ENCODE measurements at places on chromosomes 5 and 9.

- no peak for DNase-seq
Observed at GRCh38 chr5:122219436-122220166, 90.3 kb downstream of the ZNF474 start.

DNA sequence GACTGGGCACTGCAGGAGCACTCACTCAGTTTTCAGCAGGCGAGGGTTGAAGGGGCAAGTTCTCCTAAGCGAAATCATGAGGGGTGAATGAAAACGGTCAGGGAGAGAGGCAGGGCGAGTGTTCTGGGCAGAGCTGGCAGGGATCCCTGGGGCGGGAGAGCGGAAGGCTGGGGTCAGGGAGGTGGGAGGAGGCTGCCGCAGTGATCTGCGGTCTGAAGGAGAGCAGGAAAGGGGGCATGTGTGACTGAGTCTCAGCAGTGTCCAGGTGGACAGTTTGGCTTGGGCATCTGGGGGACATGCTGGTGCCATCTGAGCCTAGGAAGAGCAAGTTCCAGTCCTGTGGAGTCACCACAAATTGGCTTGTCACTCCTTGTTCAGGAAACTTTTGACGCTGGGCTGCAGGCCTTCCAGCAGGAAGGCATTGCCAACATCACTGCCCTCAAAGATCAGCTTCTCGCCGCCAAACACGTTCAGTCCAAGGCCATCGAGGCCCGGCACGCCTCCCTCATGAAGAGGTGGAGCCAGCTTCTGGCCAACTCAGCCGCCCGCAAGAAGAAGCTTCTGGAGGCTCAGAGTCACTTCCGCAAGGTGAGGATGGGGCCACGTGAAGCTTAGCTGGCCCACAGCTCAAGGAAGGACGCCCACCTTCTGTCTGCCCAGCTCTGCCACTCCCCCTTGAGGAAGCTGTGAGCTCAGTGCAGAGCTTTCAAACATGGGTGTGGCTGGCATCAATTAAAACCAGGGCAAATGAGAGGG, 31.1 kb downstream of the DYNC2I2 start:
- no peak for DNase-seq

DNA sequence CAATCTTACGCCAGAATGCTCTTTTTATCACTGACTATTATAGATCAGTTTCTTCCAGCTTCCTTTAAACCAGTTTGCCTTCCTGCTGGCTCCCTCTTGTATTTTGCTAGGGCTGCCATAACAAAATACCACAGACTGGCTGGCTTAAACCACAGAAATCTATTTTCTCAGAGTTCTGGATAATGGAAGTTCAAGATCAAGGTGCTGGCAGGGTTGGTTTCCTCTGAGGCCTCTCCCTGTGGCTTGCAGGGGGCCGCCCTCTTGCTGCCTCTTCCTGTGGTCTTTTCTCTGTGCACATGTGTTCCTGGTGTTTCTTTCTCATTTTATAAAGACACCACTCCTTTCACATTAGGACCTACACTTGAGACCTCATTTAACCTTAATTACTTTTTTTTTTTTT, 6.8 kb upstream of the FXN start:
- DNase-seq: no peak

- no peak for DNase-seq
Observed at GRCh38 chr9:99128133-99128406, 23.2 kb downstream of the TGFBR1 start.

DNA sequence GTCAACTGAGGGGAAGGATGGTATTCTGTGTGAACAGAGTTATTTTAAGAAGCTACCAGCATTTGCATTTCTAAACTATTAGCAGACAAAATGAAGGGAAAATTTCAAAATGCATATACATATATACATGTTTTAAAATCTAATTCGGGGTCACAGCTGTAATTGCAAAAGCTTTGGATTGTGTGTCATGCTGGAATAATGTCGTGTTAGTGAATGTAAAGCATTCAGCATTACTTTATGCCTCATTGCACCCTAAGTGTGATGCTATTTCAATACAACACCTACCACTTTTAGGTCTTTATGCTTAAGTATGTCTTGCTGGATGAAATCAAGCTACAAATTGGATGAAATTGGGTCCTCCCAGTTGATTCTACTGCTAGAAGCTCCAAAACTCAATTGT, 687.6 kb upstream of the MEF2C start:
- DNase-seq: no peak

DNA sequence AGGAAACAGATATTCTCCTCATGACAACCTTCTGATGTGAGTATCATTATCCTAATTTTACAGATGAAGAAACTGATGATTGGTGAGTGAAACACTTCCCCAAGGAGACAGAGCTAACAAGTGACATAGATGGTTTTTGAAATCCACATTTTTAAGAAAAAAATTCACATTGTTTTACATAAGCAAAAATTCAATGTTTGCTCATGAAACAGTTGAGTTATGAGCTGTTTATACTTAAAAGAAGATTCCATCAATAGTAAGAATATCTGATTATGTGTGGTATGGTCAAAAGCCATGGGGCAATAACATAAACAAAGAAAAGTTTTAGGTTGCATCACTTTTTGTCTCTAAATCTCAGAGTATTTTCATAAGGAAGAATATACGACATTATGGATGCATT, 167.9 kb upstream of the PAPPA start:
- DNase-seq: no peak

GRCh38 chr9:89929673-89930480, 325.1 kb downstream of the GADD45G start:
- no peak for DNase-seq

GRCh38 chr9:134024214-134024792, 978 bp upstream of the BRD3OS start:
- DNase-seq: no peak

GRCh38 chr9:125529589-125530515, 177.2 kb downstream of the MAPKAP1 start:
- DNase-seq: no peak

GRCh38 chr5:10431415-10431814, 10.3 kb upstream of the ROPN1L start:
- DNase-seq: no peak

GRCh38 chr9:4704129-4704528, 24.8 kb downstream of the CDC37L1 start:
- DNase-seq: no peak

DNA sequence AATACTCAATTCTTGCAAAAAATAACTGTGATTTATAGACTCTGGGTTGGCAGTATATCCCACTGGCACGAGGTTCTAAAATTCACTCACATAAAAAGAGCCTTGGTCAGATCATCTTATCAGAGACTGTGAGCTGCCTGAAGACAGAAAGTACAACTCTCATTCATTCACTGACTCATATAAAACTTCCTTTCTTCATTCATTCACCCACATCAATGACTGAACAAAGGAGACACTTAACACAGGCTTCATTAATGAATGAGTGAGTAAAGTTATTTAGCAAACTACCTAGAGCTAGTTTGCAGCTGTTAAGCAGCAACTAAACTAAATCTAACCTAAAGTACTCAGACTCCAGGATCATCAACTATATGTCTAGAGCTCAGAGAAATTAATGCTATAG, 214.7 kb downstream of the DENND1A start:
- no peak for DNase-seq

DNA sequence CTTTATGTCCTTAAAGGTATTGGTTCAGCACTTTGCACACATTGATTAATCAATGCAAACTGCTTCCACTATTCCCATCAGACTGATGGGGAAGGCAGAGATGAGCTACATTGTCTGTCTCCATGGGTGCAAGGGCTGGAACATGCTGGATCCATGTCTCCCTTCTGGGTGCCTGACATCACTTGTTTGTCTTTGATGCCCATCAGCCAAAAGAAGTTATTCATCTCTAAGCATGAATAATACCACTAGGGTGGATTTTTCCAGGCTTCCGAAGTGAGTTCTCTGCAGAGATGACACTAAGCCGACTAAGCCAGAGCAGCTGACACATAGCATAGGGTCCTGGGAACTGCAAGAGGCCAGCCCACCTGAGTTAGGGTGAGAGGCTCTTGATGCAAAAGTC, 8.7 kb downstream of the FGF1 start:
- DNase-seq: no peak

- DNase-seq: no peak
Observed at GRCh38 chr9:107239474-107239873, 43.6 kb upstream of the RAD23B start.

DNA sequence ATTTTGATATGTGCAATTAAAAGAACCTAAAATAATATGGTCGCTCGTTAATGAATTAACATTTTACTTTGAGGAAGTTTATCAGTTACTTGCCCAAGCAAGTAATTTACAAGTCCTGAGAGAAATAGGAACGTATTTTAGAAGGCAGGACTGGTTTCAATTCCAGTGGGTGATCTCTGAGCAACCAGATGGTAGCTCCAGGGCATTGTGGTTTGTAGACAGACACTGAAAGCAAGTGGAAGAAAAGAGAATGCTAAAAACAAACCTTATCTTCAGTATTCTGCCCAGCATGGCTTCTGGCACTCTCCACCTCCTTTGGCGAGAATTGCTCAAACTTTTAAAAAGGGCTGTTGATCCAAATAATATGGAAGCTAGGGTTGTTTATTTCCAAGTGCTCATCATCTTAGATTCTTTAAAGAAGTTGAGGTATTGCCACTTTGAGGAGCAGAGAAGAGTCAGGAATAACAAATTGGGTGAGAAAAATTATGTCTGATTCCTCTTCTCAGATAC, 31.8 kb upstream of the ERAP2 start:
- peak; percentile 22 for DNase-seq

DNA sequence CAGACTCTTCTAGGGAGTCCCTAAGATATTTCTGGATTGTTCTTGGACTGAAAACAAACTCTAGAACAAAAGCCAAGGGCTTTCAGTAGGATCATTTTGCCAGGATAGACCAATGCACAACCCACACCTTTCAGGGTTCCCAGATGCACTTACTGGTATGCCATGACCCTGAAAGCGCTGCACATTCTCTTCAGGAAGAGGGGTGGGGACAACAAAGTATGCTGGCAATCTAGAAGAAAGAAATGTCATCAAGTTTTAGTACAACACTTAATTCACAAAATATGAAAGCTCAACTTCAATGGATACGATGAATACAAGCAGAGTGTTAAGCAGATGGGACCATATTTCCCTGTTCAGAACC, 57.2 kb downstream of the MTMR12 start:
- DNase-seq: no peak

- DNase-seq: no peak
Observed at GRCh38 chr5:180173198-180173544, 35.8 kb downstream of the RASGEF1C start.

- no peak for DNase-seq
Observed at GRCh38 chr5:15367489-15367888, 132.5 kb upstream of the FBXL7 start.

DNA sequence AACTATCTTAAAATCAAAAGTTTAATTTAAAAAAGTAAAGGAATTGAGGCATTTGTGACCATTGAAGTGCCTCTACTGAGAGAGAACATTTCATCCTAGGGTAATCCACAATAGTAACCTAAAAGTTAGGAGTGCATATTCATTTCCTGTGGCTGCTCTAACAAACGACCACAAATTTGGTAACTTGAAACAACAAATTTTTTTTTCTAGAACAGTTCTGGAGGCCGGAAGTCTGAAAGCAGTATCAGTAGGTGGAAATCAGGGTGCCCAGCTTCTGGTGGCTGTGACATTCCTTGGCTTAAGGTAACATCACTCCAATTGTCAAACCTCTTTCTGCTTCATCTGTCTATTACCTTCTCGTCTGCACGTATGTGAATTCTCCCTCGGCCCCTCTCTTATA, 67.1 kb upstream of the SSBP2 start:
- DNase-seq: no peak

DNA sequence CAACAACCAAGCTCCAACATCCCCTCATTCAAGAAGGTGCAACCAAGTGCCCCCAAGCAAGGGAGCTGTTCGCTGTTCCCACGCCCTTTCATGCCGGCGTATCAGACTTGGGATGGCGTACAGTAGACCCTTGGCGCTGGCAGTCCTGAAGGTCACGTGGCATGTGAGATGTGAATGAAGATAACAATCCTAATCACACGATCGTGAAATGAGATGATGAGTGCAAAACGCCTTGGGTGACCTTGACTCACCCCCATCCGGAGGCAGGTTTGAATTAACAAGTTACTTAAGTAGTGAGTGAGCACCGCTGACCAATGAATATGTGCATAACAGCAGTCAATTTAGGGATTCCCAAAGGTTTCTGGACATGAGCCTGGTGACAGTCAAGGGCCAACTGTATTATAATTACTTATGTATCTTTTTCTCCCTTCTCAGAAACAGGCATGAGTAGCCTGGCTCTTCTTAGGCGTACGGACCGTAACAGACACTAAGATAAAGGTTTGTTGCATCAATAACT, 150.2 kb downstream of the TTLL11 start:
- DNase-seq: no peak

DNA sequence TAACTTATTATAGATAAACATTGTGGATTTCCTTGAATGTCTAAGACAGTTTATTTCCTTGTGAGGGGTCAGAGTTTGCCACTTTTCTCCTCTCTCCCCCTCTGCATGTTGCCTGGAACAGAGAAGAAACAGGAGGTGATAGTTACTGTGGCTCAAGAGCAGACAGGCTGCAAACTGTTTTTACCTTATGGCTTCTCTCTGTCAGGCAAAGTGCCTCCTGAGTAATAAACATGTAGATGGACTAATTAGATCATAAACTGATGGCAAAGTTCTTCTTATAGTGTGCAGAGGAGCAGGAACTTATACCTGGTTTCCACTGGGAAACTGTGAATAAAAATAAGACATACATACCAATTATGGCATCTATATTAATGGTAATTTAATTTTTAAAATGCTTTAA, 133.1 kb upstream of the CDH12 start:
- no peak for DNase-seq

GRCh38 chr5:178762391-178762790, 31.9 kb upstream of the ZNF354A start:
- DNase-seq: no peak

- DNase-seq: no peak
Observed at GRCh38 chr9:6014670-6015270, 654 bp downstream of the RANBP6 start.

DNA sequence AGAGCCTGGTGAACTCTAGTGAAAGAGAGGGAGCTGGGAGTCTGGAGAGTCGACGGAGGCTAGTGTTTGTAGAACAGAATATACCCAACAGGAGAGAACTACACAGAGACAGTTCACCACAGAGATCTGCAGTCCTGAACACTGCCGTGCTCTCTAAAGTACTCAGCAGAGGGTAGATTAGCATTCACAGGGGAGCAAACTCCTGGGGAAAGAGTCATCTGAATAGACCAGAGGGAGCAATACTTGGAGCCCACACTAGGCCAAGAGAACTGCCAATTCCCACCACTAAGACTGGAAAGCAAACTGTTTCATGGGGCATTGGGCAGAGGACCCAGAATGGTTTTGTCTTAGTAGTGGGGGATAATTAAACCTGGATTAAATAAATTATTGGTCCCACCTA, 235.6 kb downstream of the EDIL3 start:
- no peak for DNase-seq

- no peak for DNase-seq
Observed at GRCh38 chr5:166346726-166347374, 1944.6 kb upstream of the WWC1 start.

GRCh38 chr5:1552521-1553255, 28.9 kb upstream of the LPCAT1 start:
- no peak for DNase-seq

DNA sequence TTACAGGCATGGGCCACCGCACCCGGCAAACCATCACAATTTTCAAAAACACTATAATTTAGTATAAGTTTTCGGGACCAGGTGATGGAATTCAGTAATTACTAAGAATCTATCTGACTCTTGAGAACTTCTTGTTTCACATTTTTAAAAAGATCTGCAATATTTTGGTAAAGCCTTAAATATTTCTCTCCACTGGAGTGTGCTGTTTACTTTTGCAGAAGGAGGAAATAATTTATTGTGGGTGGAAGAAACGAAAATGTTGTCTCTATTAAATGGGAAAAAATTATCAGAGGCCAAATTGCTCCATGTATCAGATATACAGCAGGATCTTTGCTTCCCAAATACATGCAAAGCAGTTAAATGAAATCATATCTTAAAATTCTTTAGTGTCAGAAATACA, 566.8 kb upstream of the CYLC2 start:
- no peak for DNase-seq

Data from BE2C (cell line).